Mucosa of gallbladder (tissue), 1 donor: ENCODE measurements at places on chromosomes 16 and 17.

- no peak for DNase-seq
Observed at GRCh38 chr17:80807882-80808281, 183.8 kb upstream of the CHMP6 start.

- no peak for DNase-seq
Observed at GRCh38 chr16:85986931-85987749, 88.2 kb downstream of the IRF8 start.

DNA sequence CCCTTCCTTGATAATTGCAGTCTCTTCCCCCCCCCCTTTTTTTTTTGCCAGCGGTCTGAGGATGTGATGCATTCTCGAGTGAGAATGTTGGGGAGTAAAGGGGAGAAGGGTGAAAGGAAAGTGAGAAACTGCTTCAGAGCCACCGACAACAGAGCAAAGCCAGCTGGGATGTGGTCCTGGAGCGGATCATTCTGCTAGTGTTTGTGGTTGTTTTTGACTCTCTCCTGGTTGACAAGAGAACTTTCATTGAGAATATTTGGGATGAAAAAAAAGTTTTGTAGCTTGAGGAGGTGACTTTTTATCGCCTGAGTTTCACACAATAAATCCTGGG lies 1.3 kb downstream of the NF1 start:
- DNase-seq, result no peak

DNA sequence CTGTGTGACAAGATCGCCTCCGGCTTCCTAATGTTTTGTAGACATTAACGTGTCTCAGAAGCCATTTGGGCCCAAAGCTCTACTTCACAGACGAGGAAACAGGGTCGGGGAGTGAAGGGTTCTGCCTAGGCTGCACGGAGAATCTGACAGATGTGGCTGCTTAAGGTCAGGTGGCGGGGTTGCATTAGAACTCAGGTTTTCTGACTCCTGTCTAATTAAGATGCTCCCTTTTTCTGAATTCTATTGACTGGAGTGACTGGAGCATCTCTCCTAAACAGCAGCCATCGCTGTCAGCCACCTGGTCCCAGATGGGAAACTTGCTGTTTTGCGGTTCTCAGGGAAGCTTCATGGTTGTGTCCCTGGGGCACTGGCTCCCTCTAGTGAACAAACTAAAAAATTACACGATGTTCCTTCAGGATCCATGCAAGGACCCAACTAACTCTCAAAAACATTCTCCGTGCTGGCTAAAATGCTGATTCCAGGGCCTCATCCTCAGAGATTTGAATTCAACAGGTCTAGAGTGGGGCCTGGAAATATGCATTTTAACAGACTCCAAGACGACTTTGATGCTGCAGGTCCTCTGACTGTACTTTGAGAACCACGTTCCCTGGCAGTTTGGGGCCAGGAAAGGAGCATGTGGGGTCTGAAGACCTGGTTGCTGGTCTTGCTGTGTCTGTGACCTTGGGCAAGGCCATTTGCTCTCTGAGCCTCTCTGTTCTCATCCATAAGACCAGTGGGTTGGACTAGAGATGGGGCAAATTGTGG lies 117.4 kb downstream of the IRF8 start:
- DNase-seq, result peak; percentile 36

DNA sequence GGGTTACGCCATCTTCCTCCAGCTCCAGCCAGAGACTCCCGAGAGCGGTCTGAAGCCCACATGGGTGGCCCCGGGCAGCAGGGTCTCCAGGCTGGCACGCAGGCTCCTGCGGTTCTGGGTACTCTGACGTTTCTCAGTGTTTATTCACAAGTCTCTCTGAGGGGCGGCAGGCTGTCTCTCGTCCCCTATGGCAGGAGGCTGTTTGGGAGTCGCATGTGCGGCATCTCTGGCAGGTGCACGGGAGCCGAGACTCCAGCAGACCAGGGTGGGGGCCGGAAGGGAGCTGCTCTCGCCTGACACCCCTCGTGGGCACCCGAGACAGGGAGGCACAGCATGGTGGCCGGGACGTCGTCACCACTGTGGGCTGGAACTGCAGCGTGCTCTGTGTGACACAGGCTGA lies 48.1 kb downstream of the ZNF778 start:
- no peak for DNase-seq

DNA sequence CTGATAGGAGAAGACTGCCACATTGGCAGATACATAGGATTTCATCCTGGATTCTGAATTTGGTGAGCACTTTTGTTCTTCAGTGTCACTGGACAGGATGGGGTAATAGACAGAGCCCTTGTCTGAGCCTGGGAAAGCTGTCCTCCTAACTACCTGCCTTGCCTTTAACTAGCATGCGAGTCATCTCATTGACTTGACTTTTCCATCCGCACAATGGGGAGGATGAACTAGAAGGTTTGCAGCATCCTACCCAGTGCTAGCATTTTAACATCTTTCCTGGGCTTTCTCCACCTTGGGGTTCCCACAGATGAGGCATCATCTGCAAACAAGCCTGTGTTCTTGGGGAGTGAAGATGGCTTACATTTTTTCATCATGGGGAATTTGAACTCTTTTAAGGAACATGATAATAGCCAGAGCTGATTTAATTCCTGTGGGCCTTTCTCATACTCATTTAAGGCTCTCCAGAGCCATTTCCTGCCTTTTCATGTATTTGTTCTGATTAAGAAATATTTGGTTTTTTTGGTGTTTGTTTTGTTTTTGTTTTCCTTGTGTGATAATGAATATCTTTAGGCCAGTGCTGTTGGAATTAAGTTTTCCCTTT lies 139.5 kb downstream of the MSI2 start:
- no peak for DNase-seq

DNA sequence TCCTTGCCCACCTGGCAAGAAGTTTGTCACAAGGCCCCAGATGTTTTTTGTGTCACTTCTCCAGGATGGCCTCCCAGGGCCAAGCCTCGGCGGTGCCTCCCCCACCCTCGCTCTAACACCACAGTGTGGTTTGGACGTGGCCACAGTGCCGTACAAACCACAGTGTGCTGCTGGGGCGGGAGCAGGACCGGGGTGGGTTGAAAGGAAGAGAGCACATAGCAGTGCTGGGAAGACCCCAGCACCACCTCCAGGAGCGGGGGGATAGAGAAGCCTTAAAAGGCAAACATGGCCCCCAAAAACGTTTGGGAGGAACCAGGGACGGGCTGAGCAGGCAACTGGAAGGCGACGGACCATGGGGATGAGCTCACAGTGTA lies 5.0 kb upstream of the BCL6B start:
- DNase-seq, result no peak

- no peak for DNase-seq
Observed at GRCh38 chr16:9119795-9120194, 28.4 kb downstream of the HAPSTR1 start.

- no peak for DNase-seq
Observed at GRCh38 chr16:69166221-69166833, 20.6 kb upstream of the SNTB2 start.

- no peak for DNase-seq
Observed at GRCh38 chr17:73324160-73324475, 12.3 kb upstream of the CDC42EP4 start.

GRCh38 chr17:29504711-29505110 lies 62.1 kb downstream of the ABHD15 start:
- DNase-seq, result no peak

DNA sequence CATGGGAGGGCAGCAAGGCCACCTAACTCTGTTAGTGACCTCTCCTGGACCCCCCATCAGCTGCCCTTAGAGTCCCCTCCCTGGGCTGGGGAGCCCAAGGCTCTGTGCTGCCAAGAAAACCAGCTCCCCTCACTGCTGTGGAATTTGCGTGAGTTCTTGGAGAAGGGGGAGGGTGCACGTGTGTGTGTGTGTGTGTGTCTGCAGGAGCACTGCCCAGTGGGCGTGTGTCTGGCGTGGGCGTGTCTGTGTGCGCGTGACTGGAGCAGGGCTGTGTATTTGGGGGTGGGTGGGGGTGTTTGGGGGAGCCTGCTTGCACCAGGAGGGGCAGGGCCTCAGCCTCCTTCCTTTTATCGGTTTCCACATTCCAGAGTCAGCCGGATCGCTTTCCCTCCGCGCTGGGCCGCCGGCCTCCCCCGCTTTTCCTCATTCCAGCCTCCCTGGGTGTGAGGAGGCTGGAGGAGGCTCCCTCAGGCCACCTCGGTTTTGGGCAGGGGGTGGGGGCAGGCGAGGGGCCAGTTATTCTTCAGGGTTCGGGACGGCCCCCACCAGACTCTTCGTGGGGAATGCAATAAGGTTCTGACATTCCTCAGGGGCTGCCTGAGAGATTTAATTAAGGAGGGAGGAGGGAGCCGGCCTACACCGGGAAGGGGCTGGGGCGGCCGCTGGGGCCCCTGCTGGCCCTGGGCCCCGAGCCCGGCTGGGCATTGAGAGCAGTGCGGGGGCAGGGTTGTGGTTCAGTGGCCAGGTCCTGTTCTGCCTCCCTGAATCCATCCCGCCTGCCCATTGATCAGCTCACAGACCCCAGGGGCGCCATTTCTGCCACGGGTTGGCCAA lies 2.5 kb downstream of the VASN start:
- DNase-seq, result peak; percentile 88

GRCh38 chr16:14462811-14463210 lies 167.2 kb downstream of the PARN start:
- no peak for DNase-seq

- no peak for DNase-seq
Observed at GRCh38 chr17:31195305-31195704, 100.5 kb downstream of the NF1 start.

DNA sequence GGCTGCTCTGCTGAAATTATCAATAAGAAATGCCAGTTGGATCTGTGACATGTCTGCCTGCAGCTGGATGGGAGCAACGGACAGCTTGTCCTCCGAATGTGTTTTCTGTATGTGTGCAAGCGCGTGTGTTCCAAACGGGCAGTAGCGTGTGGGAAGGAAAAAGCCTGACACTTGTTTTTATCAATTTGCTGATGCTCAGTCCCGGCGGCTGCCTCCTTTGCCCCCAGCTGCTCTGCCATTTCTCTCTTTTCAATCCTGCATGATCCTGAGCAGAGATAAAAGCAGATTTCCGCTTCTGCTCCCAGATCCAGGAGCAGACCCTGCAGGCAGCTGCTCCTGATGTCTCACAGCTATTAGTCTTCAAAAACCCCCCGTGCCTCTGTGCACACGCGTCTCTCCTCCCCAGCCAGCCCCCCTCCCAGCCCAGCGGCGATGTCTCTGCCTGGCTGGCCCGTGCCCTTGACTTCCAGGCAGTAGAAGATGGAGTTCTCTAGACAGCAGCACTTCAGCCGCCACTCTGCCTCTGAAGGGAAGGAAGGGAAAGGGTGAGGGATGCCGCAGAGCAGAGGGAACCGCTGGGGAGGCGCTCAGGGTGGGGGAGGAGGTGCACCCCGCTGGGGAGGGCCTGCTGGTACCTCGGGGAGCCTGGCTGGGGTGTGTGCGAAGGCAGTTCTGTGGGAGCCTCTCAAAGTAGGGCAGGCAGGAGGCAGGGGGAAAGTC lies 4.1 kb downstream of the PRCD start:
- DNase-seq, result no peak

GRCh38 chr16:85296859-85297660 lies 184.8 kb upstream of the CIBAR2 start:
- peak; percentile 46 for DNase-seq

DNA sequence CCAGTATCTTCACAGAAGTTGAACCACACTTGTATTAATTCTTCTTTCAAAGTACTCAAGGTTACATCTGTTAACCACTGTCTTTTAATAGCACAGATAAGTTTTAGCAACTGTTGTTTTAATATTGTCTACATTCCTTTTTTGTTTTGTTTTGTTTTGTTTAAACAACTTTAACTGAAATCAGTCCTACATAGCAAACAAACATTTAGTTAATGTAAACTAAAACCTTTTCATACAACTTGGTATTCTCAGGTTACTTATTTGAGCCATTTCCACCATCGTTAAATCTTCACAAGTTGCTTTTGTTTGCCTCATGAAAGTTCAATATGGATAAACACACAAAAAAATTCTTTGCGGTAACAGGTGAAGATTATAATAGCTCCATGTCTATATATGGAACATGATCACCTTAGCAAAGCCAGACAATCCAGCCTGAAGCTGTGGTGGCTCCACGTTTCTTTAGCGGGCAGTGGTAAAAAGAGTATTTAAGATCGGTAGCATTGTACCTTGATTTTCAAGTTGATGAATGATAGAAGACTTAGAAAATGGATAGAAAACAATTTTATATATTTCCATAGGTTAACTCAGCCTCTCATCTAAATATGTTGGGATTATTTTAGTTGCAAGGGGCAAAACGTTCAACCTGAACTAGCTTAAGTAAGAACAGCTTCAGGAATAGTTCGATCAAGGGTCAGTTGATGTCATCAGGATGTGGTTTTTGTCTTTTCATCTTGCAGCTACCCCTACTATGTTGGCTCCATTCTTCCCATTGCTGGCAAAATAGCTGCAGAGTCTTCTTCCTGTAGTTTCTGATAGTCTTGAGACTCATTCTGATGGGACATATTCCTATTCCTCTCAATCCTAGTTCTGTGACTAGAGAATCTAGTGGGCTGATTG lies 182.8 kb downstream of the FTO start:
- no peak for DNase-seq

- DNase-seq, result no peak
Observed at GRCh38 chr16:31187808-31188189, 7.9 kb downstream of the FUS start.

DNA sequence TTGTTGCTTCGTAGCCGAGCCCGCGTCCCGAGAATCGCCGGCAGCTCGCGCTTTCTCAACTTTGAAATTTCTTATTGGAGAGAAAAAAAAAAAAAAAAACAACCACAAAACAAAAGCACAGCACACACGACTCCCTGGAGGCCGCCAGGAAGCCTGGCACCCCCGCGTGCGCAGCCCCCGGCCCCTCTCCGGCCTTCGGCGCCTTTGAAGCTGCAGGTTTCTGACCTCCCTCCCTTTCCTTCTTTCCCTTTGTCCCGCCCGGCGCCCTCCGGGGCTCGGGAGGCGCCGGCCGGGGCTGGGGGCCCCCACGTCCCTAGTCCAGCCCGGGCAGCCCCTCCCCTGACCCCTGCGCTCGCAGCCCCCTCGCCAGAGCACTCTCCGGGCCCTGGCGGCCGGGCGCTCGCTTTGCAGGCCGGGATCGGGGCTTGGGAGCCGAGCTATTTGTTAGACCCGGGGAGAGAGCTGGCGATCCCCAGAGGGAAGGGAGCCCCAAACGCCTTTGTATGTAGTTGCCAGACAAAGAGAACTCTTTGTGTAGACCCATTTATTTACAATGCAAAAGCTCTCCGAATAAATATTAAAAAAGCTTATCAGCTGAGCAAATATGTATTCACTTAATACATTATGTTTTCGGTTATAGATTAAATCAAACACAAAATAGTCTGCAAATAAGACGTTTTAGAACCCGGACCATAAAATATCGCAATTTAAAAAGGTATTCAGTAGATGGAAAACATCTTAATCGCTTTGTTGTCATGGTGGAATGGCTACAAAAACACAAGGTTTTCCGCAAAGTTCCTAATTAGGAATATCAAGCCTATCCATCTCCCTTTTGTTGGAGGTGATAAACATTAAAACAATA lies 2.3 kb downstream of the BAHCC1 start:
- DNase-seq, result no peak

- no peak for DNase-seq
Observed at GRCh38 chr16:51151435-51151960, 428 bp upstream of the SALL1 start.

GRCh38 chr16:56950881-56951771 lies 10.6 kb upstream of the CETP start:
- no peak for DNase-seq

GRCh38 chr16:86964796-86965241 lies 352.4 kb downstream of the C16orf95 start:
- no peak for DNase-seq
